Thymus (tissue), 14 donors: ENCODE measurements at places on chromosomes 16 and 17. TPM values are rescaled to one million over a fixed set of nuclear protein-coding genes. Genes with fewer than 3 reads are reported as not detected.

Gene HIGD1B
- 1.8 TPM for total RNA-seq

Gene NTN3
- total RNA-seq: 0.71 TPM

Gene CFAP97D1
- not detected for total RNA-seq

Gene TOP2A
- 187 TPM for total RNA-seq

Gene SHBG
- total RNA-seq: 0.09 TPM
